ENCODE measurements at places on chromosomes 16 and 17.

- DNase-seq = peak; percentile 44
Observed at GRCh38 chr17:60139438-60140285, 10.1 kb upstream of the CA4 start.

DNA sequence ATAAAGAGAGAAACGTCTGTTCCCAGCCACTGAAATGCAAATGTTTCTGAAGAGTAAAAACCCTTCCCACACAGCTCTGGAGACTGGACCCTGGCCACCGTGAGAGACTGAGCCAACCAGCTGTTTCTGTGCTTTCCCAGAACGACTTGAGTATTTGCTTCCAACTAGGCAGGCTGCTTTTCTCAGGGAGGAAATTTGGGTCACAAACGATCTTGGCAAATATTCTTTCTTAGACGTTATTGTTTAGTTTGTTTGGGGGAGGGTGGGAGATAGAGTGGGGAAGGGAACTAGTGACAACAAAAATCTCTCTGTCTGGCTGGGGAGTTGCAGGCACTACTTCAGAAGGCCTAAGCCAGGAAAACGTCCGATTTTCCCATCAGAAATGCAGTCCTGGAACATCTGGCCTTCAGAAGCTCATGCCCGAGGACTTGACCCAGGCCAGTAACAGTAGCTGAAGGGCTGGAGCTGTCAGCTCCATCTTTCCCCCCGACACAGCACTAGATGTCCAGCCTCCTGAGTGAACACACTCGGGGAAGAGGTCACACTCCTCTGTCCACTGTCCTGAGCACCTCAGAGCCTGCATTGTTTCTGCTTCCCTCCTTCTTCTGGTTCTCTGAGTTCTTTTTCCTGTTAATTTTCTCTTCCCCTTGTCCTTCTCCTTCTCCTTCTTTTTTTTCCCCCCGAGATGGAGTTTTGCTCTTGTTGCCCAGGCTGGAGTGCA lies 4.0 kb downstream of the CCDC92B start:
- no peak for DNase-seq

- no peak for DNase-seq
Observed at GRCh38 chr17:11178581-11178980, 62.4 kb upstream of the SHISA6 start.

DNA sequence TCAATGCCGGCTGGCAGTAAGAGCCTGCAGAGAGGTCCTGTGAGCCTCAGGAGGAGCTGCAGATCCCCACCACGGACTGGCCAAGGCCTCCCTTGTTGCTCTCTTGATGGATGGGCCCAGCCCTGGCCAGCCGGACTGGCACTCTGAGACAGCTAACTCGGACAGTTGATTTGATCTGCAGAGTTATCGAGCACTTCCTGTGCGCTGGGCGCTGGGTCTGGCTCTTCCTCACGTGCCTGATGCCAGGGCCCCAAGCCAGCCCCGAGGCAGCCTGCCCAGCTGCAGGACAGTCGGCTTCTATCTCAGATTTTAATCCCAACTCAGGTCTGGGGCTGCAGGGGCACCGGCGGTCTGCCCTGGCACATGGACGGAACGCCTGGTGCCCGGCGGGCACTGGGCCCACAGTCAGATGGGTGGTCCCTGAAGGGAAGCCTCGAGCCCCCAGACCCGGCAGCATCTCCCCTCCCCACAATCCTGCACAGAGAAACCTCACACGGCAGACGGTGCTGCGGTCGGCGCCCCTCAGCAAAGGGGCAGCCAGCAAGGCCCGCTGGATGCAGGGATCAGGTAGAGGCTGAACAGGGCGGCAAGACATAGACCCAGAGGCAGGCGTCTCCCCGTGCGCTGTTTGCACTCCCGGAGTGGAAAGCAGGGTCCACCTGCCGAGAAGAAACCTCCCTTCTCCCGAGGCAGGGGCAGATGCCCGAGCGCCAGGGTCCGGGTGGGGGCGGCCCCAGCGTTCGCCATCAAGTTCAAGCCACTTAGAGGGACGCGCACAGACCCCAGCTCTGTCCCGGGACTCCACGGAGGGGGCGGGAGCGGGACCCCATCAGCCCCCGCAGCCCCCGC lies 34.0 kb downstream of the TIMM22 start:
- DNase-seq = no peak

DNA sequence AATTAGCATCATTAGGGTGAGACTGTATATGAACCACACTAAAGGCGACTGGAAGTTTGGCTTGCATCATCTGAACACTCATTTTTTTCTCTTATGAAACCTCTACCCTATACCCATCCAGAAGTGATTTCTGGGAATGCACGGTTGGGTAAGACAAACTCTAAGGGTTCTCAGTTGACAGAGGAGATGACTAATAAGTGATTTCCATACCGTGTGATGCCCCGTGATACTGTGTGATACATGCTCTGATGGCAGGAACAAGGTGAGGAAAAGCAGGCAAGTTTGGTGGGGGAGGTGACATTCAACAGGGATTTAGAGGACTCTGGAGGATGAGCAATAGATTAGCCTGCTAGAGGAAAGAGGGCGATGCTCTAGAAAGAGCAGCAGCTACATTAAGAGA lies 156.4 kb upstream of the CCL2 start:
- no peak for DNase-seq

- DNase-seq = no peak
Observed at GRCh38 chr17:56678249-56679114, 85.0 kb downstream of the NOG start.

DNA sequence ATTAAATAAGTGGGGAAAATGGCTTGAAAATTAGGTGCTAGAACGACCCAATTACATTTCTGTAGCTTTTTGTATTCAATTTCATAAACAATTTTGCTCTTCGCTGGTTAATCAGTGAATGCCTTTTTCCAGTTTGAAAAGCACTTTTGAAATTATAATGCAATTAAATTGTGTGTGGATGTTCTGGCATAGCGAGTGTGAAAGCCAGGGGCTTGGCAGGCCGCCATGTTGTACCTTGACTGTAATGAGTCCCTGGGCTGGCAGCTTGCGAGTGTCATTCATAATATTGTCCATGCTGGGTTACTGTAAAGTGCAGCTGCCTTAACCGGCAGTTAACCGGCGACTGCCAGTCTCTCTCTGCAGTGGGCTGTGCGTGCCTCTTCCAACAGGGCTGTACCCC lies 177.8 kb downstream of the CCDC182 start:
- DNase-seq = no peak

- no peak for DNase-seq
Observed at GRCh38 chr16:10097271-10097670, 85.0 kb downstream of the GRIN2A start.

DNA sequence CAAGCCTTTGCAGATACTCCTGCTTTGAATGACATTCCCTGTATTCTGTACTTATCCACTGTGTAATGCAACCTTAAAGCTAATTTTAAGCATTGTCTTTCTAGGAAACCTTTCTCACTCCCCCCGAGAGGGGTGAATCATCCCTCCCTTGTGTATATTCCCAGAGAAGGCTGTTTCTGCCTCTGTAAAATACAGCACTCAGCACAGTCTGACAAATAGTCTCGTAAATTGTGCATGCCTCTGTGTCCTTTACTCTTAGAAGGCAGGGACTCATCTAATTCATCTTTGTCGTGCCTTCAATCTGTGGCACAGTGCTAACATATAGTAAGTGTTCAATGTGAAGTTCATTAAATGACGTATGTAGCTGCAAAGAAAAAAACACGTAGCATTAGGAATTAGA lies 200.7 kb downstream of the CA10 start:
- no peak for DNase-seq

DNA sequence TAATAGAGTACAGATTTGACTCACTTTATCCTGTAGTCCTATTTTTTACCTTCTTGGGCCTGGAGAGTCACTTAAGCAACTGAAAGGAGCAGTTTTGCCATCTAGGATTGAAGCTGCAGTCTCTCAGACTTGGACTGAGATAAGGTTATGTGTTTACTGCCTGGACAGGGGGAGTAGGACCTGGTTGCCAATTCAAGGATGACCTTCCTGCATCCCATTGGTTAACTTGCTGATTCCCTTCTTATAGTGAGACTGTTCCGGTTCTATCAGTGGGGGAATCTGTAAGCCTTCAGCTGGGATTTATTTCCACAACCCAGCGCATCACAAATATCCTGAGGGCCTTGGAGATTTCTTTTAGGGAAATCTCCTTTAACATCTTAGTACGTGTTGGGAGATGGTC lies 2.9 kb downstream of the UBN1 start:
- no peak for DNase-seq

DNA sequence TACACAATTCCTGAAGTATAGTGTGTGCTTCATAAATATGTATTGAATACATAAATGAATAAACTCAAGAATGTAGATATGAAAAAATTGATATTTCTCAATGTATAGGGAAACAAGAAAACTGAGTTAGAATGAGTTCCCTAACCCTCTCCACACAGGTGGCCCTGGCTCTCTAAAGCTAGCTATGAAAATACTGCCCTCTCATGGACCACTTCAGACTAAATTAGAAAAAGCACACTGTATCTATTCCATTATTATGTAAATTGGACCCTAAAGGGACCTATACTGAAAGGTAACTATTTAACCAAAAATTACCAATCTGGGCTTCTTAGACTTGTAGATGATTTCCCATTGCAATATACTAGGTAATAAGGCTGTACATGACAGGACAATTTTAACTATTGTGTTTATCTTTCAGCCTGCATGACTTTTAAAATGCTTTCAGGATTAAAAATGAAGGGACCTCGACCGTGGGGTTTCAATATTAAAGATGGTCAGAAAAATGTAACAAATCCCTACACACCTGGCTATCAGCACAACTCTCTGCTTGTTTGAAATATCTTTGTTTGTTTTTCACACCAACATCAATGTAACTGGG lies 672.5 kb upstream of the KIF2B start:
- DNase-seq = peak; percentile 61

DNA sequence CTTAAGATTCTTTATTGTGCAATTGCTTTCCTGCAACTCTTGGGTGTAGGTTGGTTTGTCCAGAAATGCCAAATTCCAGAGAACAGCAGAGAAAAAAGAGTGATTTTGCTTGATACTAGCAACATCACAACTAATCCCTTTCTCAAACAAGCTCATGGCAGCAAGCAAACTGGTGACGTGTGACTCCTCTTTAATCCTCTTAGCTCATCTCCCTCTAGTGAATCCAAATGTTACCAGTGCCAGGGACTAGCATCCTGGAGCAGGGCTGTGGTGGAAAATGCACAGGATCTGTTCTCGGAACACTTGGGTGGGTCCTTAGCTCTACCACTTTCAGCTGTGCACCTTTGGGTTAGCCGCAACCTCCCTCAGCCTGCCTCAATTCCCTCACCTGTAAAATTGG lies 204.0 kb upstream of the CCL2 start:
- DNase-seq = no peak

DNA sequence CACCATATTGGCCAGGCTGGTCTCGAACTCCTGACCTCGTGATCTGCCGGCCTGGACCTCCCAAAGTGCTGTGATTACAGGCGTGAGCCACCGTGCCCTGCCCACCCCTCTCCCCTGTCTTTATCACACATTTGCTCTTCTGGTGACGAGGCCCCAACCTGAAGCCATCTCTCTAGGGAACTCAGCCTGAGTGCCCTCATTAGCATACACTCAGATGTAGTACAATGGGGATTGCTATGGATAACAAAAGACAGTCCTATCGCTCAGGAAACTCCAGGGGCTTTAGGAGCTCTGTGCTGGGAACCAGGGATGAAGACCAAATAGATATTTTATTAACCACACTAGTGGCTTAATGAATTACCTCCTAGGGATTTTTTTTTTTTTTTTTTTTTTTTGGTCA lies 100.7 kb downstream of the MARF1 start:
- DNase-seq = no peak

DNA sequence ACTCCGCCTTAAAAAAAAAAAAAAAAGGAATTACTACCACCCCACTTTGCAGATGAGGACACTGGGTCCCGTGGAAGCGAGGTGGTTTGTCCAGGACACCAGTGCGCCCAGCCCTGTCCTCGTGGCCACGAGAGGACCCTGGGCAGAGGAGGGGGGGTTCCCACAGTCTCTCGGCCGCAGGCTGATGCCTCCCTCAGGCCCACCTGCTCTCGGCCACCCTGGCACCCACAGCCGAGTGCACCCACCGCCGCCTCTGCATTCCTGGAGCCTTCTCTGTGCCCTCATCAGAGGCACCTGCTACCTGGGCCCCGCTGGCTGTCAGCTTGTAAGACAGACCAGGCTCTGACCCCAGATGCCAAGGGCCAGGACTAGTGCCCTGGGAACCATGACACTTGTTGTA lies 28.1 kb upstream of the PVALEF start:
- DNase-seq = no peak

- no peak for DNase-seq
Observed at GRCh38 chr16:54453871-54454270, 167.3 kb upstream of the IRX3 start.

DNA sequence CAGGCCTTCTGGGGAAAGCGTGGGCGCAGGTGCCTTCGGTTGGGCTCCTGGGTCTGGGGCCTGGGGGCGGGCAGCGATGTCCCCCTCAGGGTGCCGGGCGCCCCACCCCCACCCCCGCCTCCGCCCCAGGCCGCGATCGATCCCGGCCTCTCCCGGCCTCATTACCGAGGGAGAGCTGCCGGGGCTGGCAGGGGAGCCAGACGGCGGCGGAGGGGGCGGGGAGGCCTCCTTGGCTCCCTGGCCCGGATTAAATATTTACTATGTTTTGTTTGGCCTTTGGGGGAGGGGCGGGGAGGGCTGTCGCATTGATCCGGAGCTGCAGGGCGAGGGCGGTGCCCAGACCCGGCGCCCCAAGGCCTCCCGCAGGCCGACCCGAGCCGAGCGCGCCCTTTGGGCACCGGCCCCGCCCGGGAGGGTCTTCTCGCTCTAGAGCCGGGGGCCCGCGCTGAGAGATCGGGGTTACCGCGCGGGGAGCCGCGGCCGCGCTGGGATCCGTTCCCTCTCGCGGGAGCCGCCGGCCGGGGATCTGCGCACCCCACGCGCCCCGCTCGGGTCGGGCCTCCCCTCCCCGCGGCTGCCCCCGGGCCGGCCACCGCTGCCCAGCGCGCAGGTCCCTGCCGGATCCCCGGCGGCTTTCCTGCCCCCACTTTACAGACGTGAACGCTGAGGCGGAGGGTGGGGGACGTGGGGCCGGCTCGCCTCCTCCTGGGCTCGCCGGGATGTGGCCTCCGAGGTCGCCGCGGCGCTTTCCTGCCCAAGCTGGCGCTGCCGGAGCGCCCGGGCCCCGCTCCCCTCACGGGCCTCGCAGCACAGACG lies 27.0 kb downstream of the RTN4RL1 start:
- no peak for DNase-seq

DNA sequence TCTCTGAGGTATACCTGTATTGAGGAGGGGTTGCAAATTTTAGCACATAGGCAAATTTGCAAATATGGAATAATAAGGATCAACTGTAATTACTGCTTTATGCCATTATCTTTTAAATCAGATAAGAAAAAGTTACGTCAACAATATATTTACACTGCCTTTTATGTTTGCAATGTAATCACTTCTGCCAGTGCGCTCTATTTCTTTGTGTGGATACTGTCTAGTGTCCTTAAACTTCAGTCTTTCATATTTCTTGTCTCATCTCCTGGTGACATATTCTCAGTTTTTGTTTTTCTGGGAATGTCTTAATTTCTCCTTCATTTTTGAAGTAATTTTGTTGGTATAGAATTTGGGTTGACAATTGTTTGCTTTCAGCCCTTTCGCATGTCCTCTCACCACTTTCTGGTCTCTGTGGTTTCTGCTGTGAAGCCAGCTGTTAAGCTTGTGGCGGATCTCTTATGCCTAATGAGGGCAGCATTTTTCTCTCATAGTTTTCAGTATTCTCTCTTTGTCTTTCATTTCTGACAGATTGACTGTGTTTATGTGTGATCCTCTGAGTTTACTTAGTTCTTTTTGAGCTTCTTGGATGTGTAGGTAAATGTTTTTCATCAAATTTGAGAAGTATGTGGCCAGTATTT lies 37.6 kb upstream of the ABCC11 start:
- no peak for DNase-seq
